Stimulated activated CD8-positive, alpha-beta memory T cell treated with anti-CD3 and anti-CD28 coated beads, Interleukin-7, amount 100 ng/mL, for 24 hours (primary cell): ENCODE measurements at places on chromosomes 12 and 14.

GRCh38 chr14:66503532-66503931 is 4.4 kb upstream of the GPHN start:
- no peak for DNase-seq

GRCh38 chr14:61568572-61569011 is 126.7 kb upstream of the HIF1A start:
- DNase-seq: peak; percentile 14

DNA sequence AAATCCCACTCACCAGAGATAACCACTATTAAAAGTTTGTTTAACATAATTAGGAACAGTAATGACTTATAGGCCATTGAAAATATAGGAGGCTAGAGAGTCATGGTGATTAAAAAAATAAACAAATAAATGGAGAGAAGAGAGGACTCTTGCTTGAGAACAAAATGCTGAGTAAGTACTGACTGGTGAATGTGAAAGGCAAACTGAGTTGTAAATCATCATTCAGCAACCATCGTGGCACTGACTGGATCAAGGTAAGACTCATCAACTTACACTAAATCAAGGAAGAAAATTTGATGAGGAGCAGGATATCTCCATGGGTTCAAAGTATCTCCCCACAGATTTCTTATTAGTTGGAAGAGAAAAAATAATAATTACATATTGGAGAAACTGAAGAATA is 14.1 kb upstream of the YBX3 start:
- DNase-seq: no peak

GRCh38 chr14:55799508-55800095 is 219.6 kb downstream of the KTN1 start:
- DNase-seq: no peak

GRCh38 chr12:121246893-121247557 is 37.1 kb downstream of the P2RX4 start:
- DNase-seq: no peak

GRCh38 chr12:90978117-90978770 is 23.3 kb upstream of the CCER1 start:
- no peak for DNase-seq

- no peak for DNase-seq
Observed at GRCh38 chr12:109840305-109841074, 7.3 kb upstream of the TRPV4 start.

- no peak for DNase-seq
Observed at GRCh38 chr12:6700646-6701051, at the start of gene PIANP. Gene PIANP, minus strand, starts transcription at chr12:6700815. Its CDS starts 2,754 bp downstream, at chr12:6698061.

GRCh38 chr12:132020292-132020691 is 70.5 kb downstream of the EP400 start:
- DNase-seq: no peak

- no peak for DNase-seq
Observed at GRCh38 chr14:45247427-45247826, 5.6 kb downstream of the MIS18BP1 start.
